Stimulated activated CD4-positive, alpha-beta T cell treated with anti-CD3 and anti-CD28 coated beads, Interleukin-12 subunit alpha, Interleukin-12 subunit beta, amount 100 ng/mL, for 24 hours (primary cell): ENCODE measurements at places on chromosomes 16 and 17.

DNA sequence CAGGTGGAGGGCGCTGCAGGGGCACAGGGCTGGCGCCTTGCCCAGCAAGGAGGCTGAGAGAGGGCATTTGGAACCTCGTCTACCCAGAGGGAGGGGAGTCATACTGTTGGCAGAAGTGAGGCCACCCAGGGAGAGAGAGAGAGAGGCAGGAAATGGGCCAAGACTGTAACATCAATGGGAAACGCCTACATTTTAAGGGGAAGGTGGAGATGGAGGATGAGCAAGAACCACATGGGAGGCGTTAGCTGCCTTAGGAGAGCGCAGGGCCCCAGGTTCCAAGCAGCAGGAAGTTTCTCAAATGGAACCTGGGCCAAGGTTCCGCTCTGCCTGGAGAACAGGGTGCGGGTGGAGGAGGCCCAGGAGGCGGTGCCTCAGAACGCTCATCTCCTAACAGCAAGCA, 2.7 kb upstream of the WFDC1 start:
- no peak for DNase-seq

DNA sequence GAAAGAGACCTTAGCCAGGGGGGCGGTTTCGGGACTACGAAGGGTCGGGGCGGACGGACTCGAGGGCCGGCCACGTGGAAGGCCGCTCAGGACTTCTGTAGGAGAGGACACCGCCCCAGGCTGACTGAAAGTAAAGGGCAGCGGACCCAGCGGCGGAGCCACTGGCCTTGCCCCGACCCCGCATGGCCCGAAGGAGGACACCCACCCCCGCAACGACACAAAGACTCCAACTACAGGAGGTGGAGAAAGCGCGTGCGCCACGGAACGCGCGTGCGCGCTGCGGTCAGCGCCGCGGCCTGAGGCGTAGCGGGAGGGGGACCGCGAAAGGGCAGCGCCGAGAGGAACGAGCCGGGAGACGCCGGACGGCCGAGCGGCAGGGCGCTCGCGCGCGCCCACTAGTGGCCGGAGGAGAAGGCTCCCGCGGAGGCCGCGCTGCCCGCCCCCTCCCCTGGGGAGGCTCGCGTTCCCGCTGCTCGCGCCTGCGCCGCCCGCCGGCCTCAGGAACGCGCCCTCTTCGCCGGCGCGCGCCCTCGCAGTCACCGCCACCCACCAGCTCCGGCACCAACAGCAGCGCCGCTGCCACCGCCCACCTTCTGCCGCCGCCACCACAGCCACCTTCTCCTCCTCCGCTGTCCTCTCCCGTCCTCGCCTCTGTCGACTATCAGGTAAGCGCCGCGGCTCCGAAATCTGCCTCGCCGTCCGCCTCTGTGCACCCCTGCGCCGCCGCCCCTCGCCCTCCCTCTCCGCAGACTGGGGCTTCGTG, at the start of gene MAPT:
MAPT (plus strand) TSS at position 533 of the 763 bp plus-strand sequence. CDS start 67,784 bp downstream, outside the sequence.
- DNase-seq, result peak; percentile 70

DNA sequence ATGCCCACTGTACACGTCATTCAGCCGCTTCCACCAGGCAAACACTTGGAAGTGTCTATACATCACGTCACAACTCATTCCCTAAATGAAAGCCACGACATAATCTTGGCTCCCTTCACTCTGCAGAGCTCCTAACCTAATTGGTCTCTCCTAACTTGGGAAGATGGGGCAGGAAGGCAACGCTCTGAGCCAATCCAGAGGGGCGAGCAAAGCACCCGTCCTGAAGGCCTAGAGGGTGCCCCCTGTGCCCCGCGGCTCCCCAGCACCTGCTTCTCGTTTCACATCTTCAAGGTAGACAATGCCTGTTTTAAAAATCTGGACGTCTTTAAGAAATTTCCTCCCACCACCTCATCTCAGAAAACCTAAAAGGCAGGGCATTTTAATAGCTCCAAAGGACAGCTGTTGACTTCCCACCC, 1.0 kb downstream of the CSNK2A2 start:
- DNase-seq, result no peak

DNA sequence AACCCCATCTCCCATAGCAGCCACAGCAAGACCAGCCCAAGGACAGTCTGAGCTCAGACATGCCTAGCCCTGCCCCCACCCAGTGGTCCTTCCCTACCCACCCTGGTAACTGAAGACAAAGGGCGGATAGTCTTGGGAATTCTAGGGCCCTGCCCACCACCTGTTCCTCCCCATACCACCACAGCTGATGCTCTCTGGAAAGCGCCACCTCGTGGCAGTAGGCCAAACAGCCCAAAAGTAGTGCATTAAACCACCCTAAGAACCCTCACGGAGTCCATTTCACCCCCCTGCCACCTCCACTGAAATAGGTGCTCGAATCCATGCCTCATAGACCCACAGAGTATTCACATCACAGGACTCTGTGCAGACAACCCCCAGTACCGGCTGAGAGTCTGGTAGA, 1021.4 kb downstream of the CDH8 start:
- no peak for DNase-seq

GRCh38 chr17:4539025-4539424, 16.2 kb downstream of the MYBBP1A start:
- no peak for DNase-seq

GRCh38 chr16:54945063-54945462, 14.4 kb downstream of the IRX5 start:
- no peak for DNase-seq

DNA sequence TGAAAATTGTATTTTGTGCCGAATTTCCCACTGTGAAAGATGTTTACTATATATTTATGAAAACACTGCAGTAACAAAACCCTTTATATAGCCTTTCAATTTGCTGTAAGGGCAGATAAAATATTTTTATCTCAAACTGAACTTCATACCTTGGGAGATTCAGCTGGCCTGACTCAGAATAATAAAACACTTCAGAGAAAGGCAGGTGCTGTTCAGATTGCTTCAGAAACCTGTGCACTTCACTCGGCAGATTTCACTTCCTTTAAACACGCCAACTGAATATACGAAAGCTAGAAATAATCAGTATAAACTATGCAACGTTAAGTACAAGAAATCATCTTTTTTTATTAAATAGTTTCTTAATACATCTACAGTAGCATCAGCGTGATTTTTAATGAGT, 839.1 kb upstream of the RBFOX1 start:
- no peak for DNase-seq

DNA sequence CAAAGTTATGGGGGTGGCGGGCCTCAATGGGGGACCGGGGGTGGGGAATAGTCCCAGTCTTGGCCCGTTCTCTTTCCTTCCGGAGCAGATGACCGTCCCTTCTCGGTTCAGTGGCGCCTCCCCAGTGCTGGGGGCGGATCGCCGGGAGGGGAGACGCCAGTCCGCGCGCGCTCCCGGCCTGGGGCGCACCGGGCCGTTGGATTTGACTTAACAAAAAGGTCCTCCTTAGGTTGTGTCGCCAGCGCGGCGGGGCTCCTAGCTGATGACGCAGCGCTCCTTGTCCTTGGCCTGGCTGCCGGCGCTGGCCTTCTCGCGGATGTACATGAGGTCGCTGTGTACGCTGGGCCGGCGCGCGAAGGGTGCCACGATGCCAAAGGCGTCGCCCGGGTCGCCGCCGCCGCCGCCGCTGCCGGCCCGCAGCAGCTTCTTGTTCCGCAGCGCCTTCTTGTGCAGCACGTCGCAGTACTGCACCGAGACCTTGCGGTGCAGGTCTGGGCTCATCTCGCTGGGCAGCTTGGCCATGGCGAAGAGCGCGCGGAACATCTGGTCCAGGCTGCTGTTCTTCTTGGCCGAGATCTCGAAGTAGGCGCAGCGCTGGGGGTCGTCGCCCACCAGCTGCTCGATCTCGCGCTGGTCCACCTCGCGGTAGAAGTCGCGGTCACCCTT, 1.2 kb downstream of the RASD1 start:
- no peak for DNase-seq
